Activated T-helper 1 cell treated with anti-CD3 and anti-CD28 coated beads, Interleukin-2, amount 50 U/mL, for 16 hours (primary cell): ENCODE measurements at places on chromosomes 4 and X.

DNA sequence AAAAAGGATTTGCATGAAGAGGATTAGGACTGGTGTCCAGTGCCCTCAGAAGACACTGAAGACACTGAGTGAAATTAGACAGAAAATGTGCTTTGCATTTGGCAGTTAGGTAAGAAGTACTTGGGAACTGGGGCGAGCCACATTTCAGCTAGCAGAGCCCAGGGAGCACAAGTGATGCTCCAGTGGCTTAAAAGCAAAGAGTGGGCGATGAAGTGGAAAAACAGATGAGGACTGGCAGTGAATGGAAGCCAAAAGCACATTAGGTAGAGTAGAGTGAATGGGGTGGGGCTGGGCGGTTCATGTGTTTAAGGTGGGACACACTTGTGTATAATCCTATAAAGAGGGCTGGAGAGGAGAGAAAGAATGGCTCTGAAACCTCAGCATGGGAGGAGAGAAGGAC is 18.4 kb downstream of the DCLK2 start:
- DNase-seq, result no peak

DNA sequence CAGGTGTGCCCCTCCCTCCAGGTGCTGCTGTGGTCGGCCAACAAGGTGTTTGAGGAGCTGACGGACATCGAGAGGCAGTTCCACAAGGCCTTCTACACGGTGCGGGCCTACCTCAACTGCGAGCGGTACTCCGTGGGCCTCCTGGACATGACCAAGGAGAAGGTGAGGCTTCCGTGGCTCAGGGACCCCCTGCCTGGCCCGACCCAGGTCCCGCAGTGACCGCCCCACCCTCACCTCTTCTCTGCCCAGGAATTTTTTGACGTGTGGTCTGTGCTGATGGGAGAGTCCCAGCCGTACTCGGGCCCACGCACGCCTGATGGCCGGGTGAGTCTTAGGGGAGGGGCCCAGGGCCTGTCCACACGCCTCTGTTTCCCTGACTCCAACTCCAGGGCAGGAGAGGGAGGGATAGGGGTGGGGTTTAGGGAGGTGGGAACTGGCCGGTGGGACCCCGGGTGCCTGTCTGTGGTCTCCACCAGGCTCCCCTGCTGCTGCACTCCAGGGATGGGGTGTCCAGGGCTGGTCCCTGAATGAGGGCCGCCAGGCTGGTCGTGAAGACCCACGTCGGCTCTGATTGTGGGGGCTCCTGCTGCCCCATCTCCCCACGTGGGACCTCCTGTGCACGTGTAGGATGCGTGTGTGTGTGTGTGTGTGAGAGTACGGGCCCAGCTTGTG is 20.1 kb downstream of the ATP5ME start:
- DNase-seq, result no peak

- no peak for DNase-seq
These were observed 158.6 kb downstream of the PAPSS1 start for GRCh38 chr4:107561481-107561880.

DNA sequence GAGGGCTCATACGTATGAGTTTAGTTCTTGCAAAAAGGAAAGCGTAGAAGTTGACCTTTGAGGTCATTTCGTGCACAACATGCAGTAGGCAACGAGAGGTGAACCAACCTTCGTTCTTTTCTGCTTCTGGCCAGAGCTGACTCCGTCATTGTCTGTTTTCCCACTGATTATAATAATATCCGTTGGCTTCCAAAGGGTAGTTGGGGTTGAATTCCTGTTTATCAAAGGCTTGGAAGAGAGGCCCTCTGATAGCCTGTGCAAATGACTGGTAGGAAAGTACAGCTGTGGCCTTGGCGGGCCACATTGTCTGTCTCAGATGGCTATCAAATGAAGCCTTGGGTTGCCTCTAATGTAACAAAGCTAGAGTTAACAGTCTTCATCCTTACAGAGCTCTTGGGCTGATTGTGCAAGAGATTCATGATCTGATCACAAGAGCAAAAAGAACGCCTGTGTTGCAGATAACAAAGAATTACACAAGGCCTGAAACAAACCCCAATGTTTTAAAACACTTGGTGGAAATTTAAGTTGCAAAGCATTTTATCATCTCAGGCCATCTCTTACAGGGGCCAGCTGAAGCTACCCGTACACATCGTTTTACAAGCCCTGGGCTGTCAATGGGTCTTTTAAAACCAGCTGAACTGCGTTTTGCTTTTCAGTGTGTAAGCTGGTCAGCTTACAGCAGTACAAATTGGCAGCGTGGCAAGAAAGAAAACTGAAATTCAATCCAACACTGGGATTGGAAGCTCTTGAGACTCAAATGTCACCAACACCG is 46.1 kb upstream of the FAM9C start:
- no peak for DNase-seq

- no peak for DNase-seq
These were observed 606.0 kb downstream of the BCOR start for GRCh38 chrX:39491548-39492297.
